Right atrium auricular region (tissue), 2 donors: ENCODE measurements at places on chromosomes 5 and 9.

DNA sequence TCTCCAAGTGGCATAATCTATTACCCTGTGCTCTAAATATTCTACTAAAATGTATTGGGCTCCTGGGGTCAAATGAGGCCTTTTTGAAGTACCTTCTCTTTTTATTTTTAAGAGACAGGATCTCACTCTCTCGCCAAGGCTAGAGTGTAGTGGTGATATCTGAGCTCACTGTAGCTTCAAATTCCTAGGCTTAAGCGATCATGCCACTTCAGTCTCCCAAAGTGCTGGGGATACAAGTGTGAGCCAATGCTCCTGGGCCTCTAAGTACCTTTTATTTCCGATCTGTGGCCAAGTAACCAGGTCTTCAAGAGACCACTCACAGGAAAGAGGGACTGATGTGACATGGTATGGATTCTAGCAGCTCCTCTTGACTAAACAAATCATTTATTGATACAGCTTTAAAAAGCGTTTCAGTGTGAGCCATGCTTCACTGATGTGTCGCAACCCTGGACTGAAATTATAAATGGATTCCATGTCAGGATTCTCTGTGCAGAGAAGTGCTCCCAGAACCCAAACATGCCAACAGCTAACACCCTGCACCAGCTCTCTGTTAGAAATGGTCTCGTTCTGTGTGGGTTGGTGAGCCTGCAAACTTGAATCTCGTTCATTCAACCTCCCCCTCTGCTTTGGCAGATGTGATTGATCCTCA lies 477.8 kb downstream of the HINT1 start:
- no peak overlapping the region for H3K4me3 ChIP-seq
- no peaks in the 10 kb centered on the region for H3K36me3 ChIP-seq
- H3K27me3 ChIP-seq: no peaks in the 10 kb centered on the region
- no peak for DNase-seq

DNA sequence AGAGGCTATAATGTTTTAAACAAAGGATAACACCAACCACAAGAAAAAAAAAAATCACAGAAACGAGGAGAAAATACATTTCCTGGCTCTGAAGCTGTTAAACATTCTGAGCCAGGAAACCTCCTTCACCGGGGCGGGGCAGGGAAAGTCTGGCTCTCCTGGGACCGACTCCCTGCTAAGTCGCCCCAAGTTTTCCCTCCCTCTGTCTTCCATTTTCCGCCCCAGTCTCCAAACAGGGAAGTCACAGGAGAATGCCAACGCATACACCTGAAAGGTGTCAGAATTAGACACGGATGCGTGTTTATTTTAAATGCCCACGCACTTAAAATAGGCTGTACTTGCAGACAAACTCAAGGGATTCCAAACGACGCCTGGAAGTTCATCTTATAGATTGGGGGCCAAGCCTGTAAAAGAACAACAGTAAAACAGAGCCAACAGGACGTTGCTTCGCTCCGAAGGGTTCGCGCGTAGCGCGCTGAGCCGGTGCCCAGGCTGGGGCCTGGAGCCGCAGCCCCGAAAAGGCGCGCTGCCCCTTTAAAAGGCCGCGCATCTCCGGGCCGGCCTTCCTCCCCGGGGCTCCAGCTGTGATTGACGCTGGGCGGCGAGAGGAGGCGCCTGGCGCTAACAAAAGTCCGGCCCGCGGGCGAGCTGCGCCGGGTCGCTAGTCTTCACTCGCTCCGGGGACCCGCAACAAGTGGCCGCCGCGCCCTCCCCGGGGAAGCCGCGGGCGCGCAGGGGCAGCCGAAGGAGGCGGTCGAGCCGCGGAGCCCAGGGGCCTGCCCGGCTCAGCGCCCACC lies at the start of gene FBXL7:
TSS of gene FBXL7 (plus strand) at position 653 of the 797 bp plus-strand sequence.
- peak within 1 kb of the TSS; percentile 93 for H3K27ac ChIP-seq
- DNase-seq: peak; percentile 78
- peak within 1 kb of the TSS; percentile 81 for H3K4me3 ChIP-seq
- no peaks in the 10 kb centered on the region for H3K27me3 ChIP-seq
- H3K4me1 ChIP-seq: peaks cover 23% of the 10 kb centered on the region
- H3K36me3 ChIP-seq: no peaks in the 10 kb centered on the region

DNA sequence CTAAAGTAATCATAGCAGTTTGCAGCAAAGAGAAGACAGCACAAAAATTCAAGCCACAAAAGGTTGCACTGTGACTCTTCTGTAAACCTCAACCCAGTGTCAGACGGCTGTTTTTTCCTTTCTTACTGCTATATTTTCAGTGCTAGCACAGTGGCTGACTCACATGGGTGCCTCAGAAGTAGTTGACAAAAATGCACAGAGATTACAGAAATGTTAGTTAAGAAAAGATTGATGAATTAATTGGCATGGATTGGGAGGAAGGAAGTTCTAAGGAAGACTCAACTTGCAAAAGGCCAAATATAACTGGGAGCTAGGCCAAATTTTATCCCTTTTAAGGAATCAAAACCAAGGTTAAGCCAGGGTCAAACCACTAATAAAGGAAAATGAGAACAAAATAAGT lies 43.7 kb upstream of the ITGA1 start:
- H3K4me3 ChIP-seq: no peak overlapping the region
- no peak overlapping the region for H3K27ac ChIP-seq
- no peaks in the 10 kb centered on the region for H3K27me3 ChIP-seq
- no peaks in the 10 kb centered on the region for H3K36me3 ChIP-seq
- DNase-seq: no peak
- no peaks in the 10 kb centered on the region for H3K4me1 ChIP-seq

DNA sequence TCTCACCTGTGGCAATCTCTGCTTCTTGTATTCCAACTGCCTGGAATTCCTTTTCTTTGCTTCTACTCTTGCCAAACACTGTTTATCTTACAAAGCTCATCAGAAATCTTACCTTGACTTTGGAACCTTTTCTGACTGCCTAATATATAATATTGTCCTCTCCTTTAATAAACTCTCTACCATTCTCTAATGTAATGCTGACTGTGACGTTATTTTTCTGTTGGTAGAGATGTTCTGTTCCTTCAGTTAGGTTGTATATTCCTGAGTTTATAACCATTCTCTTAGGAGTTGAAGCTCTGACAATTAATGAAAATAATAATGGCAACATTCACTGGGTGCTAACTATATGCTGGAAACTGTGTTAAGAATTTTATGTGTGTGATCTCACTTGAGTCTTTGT lies 188.8 kb upstream of the ATP10B start:
- H3K36me3 ChIP-seq: no peaks in the 10 kb centered on the region
- no peak for DNase-seq
- H3K4me1 ChIP-seq: no peaks in the 10 kb centered on the region
- no peaks in the 10 kb centered on the region for H3K27me3 ChIP-seq
- no peak overlapping the region for H3K27ac ChIP-seq
- H3K4me3 ChIP-seq: no peak overlapping the region

DNA sequence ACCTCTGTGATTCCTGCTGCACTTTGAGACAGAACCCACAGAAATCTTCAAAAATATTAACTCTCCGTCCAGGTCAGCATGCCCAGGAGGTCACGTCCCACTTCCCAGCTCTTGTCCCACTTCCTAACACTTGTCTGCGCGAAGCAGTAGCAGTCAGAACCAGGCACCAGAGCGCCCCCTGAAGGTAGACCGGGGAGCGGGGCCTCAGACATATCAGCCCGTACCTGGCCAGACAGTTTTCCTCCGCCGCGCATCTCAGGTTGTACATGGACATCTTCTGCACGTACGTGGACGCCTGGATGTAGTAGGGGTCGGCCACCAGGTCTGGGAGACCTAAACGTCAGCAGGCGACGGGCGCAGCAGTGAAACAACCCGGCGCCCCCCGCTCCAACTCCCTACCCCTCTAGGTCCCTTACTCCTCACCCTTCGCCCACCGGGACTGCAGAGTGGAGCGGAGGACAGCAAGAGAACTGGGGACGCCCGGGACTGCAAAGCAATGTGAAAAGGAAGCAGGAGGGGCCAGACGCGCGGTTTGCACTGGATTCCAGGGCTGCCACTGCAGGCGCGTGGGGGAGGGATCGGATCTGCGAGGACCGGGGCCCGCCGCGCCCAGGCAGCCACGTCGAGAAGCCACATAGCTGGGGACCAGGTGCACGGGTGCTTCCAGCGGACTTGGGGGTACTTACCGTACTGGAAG lies 1.2 kb downstream of the LOX start:
- peak overlapping the region; percentile 77 for H3K27ac ChIP-seq
- H3K27me3 ChIP-seq: no peaks in the 10 kb centered on the region
- no peaks in the 10 kb centered on the region for H3K36me3 ChIP-seq
- peaks cover 20% of the 10 kb centered on the region for H3K4me1 ChIP-seq

DNA sequence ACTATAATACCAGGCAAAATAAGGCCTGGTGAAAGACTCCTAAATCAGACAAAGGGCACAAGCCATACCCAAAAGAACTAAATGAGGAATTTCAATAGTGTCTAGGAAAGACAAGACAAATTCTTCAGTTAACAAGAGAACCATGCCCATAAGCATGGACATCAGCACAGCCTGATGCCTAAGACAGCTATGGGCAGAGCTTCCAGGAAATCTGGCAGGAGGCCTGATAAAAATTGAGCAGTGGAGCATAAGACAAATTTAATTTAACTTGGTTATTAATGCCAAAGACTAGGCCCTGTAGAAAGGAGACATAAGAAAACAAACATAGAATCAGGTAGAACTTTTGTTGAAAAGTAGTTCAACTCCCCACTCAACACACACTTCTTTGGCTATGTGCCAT lies 17.3 kb downstream of the KLHL3 start:
- no peak overlapping the region for H3K27ac ChIP-seq
- DNase-seq: no peak
- no peaks in the 10 kb centered on the region for H3K27me3 ChIP-seq
- no peak overlapping the region for H3K4me3 ChIP-seq
- H3K4me1 ChIP-seq: no peaks in the 10 kb centered on the region
